ENCODE measurements at places on chromosomes 2 and 18. TPM values are rescaled to one million over a fixed set of nuclear protein-coding genes. Genes with fewer than 3 reads are reported as not detected.

Gene METAP1D
- 1.8 TPM for total RNA-seq

Gene CD28
- total RNA-seq = 0.78 TPM

Gene CFAP221
- 8.6 TPM for total RNA-seq

Gene IL1RN
- total RNA-seq = 0.46 TPM

Gene DARS1
- total RNA-seq = 156 TPM

Gene TAF4B
- 6.1 TPM for total RNA-seq

Gene CCL20
- total RNA-seq = not detected

DNA sequence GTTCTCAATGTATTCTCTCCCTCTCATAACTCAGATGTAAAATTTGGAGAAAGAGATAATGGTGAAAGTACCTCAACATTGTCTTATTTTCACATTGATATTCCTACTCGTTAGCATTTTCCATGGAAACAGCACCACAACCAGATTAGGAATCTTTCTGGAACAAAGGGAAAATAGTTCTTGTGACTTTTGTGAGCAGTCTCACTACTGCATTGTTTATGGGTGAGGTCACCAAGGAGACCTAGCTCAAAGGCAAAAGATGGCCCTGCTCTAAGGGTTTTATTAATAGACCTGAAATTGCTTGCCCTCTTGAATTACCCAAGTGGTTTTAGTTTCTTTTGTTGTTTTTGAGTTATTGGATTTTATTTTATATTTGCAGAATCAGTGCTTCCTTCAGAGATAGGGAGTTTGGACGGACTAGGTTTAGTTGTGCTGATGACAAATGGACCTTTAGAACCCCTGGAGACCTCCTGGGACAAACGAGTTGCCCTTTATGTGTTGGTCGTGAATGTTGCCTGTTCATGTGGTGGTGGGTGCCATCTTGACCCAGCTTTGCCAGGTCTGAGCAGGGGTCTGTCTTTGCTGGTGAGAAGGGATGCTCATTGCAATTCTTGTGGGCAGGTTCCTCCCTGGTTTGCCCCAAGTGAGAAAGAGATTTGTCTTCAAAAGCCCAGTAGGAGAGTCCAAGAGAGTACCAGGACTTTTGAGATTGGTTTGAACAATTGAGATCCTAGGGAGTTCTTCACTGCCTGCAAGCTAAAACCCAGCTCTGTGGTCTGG, 58.1 kb downstream of the INPP4A start:
- no peak for ATAC-seq

DNA sequence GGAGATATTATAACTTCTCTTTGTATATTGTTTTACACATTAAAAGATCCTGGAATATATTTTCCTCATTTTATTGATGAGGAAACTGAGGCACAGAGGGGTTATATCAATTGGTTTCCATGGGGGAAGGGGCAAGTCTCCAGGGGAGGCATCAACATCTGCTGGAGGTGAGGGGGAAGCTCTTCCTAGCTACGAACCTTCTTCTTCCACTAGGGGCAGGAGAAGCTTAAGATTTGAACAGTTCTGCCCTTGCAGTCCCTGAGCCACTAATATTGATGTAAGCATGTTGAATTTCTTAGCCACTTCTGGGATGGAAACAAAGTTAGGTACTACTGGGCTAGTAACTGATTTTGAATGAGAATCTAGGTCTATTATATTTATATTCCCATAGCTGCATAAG, 140.1 kb upstream of the AQP4 start:
- no peak for ATAC-seq

DNA sequence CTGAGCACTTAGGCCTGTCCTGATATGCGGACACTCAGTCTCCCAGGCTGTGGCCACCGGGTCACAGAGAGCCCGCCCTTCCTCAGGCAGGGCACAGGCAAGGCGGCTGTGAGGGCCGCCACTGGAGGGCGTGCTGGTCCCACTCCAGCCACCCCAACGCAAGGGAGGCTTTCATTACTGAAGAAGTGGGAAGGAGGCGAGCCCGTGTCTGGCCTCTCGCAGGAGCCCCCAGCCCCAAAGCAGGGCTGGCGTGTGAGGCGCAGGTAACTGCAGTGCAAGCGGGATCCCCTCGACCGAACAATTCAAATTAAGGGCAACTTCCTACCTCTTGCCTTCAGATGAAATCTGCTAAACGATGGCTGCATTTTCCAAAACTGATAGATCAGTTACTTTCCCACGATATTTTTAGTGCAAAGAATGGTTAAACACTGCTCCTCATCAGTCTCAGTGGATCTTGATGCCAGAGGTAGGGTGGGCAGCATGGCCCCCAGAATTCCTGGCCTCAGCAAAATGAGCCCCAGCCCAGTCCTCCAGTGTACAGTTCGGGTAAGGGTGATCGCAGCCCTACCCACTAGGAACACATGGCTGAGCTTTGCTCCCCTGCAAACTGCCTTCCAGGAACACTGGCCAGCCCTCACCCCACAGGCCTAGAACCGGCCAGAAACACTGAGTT, 97.2 kb downstream of the SEPTIN10 start:
- ATAC-seq = no peak

DNA sequence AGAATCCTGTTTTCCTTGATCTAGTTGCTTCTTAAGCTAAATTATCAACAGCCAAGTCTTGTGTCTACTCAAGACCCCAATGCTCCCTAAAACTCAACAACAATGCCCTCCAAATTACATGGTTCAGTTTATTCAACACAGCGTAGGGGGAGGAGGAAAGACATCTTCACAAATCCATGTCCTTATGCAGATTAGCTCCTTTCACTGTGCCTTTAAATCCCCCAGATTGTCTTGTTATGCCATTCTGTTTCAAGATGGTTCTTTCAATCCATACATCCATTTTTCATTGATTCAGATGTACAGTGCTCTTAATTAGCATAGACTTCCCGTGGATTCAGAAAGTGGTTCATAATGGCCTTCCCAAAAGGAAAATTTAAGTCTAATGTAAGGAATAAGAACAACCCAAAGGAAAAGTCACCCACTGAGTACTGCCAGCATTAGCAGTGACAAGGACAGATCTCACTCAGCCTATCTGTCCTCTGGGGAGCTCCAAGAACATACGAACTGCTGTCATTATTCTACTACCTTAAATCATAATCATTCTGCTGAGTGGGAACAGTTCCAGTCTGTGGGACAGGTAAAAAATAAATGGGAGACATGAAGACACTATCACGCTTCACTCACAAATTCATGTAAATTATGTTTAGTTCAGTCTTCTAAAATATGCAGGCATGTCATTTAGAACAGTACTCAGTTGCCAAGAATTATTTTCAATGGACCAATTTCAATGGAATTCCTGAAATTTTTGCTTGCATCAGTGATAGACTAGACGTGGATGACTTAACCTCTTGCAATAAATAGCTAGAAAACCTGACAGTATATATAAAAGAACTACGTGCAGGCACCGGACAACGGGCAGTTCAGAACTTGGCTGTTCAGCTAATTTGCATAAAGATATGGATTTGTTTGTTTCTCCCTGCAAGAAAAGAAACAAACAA, 58.9 kb upstream of the RNU4ATAC start:
- ATAC-seq = no peak

DNA sequence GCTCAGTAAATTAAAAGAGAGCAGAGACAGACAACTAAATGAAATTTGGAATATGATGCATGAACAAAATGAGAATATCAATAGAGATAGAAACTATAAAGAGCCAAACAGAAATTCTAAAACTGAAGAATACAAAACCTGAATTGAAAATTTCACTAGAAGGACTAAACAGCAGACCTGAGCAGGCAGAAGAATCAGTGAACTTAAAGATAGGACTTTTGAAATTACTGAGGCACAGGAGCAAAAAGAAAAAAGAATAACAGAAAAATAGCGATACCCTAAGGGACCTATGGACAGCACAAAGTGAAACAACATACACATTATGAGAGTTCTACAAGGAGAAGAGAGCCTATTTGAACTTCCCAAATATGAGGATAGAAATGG, 41.6 kb downstream of the UNC50 start:
- no peak for ATAC-seq

- no peak for ATAC-seq
Measured at GRCh38 chr18:9321017-9321452, 13.5 kb upstream of the TWSG1 start.

- peak; percentile 34 for ATAC-seq
Measured at GRCh38 chr2:34031097-34031496, 432.0 kb upstream of the FAM98A start.

DNA sequence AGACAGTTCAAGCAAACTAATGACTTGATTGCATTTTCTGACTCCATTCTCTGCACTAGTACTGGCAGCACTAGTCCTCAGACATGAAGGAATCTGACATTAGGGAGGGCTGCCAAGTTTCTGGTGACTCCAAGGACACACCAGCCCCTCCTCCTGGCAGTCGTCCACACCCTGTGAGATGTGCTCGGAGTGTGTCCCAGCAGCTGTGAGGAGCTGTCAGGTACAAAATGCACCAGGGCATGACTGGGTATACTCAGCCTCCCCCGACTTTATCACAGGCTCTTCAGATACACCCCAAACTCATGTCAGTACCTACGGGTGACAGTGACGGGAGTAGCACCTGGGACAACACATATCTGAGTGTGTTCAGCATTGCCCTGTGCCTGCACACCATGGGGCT, 43.1 kb downstream of the EDAR start:
- no peak for ATAC-seq

- no peak for ATAC-seq
Measured at GRCh38 chr2:196590286-196590685, 49.2 kb upstream of the CCDC150 start.

GRCh38 chr2:204591225-204591624, 46.0 kb downstream of the PARD3B start:
- no peak for ATAC-seq

GRCh38 chr2:226185616-226186211, 613.9 kb downstream of the IRS1 start:
- ATAC-seq = no peak

DNA sequence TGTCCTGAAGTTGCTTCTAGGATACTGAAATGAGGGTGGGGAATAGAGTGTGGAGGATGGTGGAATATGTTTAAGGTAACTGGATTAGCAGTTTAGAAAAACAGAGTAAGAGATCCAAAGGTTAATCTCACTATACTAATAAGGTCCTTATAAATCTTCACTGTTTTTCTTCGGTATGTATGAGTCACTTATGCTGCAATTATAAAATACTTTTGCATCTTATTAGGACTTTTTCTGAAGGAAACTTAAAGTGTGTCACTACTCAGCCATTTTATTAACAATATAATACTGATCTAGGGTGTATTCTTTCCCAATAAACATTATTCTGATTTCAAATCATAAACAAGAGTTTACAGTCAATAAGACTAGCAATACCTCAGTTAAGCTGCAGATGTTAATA, 182.3 kb downstream of the ZNF521 start:
- ATAC-seq = no peak

DNA sequence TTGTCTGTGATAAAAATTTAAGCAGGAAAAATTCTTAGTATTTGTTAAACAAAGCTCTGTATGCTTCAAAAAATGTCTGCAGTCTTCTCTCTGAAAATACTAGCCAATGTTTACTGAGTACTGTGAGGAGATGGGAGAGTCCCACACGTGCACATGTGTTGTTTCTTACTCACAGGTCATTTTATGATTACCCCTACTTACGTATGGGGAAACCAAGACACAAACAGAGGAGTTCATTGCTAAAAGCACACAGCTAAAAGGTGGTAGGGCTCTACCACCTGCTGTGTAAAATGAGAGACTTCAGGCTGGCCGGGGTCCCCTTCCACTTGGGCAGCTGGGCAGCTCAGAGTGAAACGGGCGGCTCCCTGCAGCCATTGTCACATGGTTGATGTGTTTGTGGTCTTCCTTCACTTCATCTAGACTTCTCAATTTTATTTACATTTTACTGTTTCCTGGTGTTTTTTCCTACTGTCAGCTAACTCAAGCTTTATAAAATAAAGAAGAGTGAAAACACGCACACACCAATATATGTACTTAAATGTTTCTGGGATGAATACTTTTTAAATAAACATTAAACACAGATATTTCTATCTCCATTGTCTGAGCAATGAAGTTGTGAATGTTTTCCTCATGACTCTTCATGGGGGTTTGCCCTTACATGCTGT, 71.2 kb downstream of the MBP start:
- ATAC-seq = no peak

DNA sequence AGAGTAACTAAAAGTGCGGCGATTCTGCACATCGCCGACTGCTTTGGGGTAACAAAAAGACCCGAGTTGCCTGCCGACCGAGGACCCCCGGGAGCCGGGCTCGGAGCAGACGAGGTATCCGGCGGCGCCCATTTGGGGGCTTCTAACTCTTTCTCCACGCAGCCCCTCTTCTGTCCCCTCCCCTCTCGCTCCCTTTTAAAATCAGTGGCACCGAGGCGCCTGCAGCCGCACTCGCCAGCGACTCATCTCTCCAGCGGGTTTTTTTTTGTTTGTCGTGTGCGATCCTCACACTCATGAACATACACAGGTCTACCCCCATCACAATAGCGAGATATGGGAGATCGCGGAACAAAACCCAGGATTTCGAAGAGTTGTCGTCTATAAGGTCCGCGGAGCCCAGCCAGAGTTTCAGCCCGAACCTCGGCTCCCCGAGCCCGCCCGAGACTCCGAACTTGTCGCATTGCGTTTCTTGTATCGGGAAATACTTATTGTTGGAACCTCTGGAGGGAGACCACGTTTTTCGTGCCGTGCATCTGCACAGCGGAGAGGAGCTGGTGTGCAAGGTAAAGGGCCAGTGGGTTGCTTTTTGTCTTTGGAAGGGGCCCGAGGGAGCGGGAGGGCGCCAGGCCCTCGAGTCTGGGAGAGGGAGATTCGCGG, 1.4 kb downstream of the TRIB2 start:
- no peak for ATAC-seq

DNA sequence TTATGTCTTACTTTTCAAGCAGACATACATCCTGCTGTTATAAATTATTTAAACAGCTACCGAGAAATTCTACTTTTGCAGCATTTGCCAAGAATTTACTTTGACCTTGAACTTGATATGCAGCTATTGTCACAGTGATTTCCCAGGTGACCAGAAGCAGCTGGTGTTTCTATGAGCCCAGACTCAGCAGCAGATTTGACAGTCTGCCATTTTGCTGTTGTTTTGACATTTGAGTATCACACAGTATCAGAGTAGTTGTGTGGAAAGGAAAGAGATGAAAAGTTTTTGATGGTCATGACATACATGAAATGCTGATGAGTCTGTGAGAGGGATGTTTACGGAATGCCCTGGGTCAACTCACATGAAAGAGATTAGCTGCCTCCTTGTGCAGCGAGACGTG, 6.6 kb upstream of the CCDC195 start:
- no peak for ATAC-seq

GRCh38 chr18:54805571-54806334, 22.5 kb upstream of the RAB27B start:
- no peak for ATAC-seq

DNA sequence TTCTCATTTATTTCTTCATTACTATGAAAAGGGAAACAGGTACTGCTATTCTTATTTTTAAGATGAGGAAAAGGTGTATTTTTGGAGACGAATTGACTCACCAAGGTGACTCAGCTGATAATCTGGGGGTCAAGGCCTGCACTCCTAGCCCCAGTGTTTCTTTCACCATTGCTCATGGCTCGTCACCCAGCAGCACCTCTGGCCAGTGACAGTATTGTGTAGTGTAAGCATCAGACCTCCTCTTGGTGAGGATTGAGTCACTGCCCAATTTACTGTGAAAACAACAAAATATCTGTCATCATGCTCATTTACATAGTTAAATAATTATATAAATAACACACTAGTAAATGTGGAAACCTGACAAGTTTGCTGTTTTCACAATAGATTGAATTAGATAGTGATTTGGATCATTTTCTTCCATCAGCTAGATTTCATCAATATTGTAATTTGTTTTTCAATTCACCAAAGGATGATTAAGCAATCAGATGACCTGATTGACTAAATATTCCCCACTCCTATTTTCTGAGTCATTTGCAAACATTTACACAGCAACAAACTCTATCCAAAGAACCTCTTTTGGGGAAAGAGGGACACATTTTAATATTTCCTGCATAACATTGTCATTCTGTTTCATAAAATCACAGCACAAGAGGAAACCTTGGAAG, 492.8 kb upstream of the RAB12 start:
- ATAC-seq = peak; percentile 80
